ENCODE measurements at places on chromosomes 12 and 14.
A peak's percentile ranks its signal among the peaks of the same experiment; 100 is the strongest.

DNA sequence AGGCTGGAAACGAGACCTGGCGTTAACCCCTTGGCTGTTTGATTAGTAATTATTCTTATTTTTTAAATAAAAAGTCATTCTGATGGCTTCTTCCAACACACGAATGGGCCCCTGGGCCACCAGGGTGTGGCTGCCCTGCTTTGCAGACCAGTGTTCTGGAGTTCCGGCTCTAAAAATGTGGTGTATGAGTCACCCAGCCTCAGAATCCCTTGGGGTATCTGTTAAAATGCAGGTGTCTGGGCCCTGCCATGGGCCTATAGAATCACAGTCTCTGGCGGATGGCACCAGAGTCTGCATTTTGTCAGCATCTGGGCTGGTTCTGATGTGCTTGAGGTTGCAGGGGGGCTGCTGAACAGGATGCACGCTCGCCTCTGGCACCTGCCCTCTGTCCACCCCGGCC lies 2.5 kb upstream of the PSMC1 start:
- DNase-seq = peak; percentile 89

GRCh38 chr12:77492536-77492935 lies 338.2 kb upstream of the NAV3 start:
- DNase-seq = no peak

GRCh38 chr14:102645746-102646440 lies 53.4 kb downstream of the RCOR1 start:
- peak; percentile 60 for DNase-seq

DNA sequence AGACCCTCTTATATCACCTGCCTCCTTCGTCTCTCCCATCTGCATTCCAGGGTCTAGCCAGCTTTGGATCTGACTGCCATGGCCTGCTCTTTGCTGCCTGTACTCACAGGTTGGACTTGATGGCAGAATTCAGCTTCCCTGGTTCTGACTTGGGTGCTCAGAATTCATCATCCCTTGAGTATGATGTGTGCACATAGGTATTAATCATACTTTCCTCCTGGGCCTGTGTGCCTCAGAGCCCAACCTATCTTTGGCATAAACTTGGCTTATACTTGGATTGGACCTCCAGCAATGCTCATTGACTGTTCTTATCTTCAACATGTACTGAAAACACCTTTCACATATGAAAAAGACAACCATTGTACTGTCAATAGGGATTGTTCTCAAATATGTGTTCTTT lies 70.7 kb upstream of the LMNTD1 start:
- no peak for DNase-seq

DNA sequence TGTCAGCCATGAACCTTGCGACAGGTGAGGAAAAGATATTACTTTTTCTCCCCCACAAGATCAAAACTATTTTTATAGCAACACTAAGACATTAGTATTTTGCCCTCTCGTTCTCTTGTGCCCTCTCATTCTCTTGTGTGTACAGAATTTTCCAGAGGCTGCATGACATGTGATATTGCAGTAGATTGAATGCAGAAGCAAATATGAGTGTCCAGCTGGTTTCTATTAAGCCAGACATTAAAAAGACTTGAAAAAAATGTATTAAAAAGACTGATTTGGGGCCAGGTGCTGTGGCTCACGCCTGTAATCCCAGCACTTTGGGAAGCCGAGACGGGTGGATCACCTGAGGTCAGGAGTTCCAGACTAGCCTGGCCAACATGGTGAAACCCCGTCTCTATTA lies 63.7 kb upstream of the ZFP36L1 start:
- no peak for DNase-seq

DNA sequence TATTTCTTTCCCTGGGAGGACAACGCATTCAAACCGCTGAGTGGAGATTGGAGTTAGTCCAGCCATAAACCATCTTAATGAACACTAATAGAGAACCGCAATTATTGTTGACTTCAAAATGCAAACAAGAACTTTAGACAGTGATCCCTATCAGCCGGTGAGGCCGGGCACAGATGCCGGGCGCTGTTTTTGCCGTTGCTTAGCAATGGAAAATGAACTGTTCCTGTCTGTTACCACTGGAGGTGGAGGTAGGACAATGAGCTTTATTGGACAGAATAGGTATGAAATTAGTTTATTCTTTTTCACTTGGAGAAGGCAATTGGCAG lies 216.8 kb downstream of the TTC8 start:
- no peak for DNase-seq

DNA sequence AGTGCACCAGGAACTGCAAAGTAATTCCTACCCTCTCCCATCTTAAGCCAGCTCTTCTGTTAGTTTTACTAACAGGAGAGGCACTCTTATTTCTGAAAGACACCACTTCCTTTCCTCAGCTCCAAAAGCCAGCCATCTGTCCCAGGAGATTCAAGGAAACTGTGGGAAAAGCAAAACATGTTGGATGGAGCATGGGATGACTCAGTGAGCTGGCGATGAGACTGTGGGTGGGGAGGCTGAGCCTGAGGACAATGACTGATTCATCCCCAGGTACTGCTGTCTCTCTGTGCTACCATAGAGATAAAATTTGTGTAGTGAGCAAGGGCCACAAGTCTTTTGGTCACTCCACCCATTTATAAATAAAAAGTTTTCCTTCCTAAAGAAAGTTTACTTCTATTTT lies 141.4 kb downstream of the MYRFL start:
- DNase-seq = no peak

- DNase-seq = no peak
Measured at GRCh38 chr14:34548472-34548981, 9.0 kb upstream of the EAPP start.

GRCh38 chr12:109518820-109519665 lies 41.6 kb downstream of the UBE3B start:
- peak; percentile 87 for DNase-seq

- no peak for DNase-seq
Measured at GRCh38 chr12:55670276-55670675, 33.6 kb downstream of the OR10P1 start.

DNA sequence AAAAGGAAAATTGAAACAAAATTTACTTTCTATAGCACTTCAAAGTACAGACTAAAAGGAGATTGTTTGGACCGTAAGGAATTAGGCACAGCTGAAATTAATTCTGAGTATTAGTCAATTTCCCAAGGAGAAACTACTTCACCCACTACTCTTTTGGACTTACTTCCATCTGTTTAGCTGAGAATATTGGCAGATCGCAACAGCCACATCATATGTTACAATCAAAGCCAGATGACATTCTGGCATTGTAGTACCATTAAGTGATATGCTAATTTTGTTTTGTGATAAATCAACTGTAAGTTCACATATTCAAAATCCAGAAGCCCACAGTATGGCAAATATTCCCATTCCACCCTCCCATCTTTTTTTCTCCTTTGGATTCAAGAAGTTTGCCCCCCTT lies 47.1 kb upstream of the ANKS1B start:
- peak; percentile 39 for DNase-seq

- DNase-seq = no peak
Measured at GRCh38 chr12:11759899-11760298, 110.4 kb downstream of the ETV6 start.

Measured in Karpas-422 (cell line).